ENCODE measurements at places on chromosomes 2 and 18.

- DNase-seq = no peak
Measured at GRCh38 chr2:144498277-144498676, 21.6 kb downstream of the ZEB2 start.

DNA sequence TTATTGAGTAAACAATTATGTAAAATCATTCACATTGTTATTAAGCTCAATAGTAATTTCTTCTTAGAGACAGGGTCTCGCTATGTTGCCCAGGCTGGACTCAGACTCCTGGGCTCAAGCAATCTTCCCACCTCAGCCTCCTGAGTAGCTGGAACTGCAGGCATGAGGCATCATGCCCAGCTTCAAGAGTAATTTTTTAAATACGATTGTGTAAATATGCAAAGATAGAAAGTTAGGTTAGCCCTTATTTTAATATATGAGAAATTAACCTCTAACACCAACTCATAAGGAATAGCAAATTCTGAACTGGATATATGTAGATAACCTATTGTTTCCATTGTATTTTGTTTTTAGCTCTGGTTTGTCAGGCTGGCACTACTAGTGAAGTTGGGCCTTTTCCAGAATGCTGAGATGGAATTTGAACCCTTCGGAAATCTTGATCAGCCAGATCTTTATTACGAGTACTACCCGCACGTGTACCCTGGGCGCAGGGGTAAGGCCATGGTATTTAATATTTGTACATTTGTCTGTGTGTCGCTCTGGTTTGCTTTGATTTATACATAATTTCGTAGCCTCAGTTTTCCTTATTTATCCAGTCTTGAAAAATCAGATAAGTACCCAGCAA lies 44.8 kb downstream of the TRAPPC12 start:
- DNase-seq = no peak

DNA sequence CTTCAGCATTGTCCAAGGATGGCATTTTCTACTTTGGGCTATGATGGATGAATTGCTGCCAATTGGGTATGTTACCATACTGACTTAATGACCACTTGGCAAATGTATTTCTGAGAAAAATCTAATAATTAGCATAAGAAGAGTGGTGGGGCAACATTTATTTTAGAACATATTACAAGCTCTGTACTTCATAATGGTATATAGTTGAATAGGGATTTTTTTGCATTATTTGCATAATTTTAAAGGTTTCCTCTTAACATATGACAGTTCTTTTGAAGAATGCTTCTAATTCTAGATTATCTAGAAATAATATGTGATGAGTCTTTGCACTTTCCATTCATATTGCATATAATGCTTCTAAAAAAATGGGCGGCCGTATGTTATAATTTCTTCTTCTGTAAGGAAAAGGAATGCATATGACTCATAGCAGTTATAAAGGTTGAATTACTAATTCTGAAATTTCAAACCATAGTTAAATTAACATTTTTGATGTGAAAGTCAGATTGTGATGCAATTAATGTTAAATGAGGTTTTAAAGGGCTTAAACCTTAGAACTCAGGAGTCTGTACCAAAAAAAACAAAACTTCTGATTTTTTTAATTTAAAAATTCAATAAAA lies 1652.3 kb upstream of the SLC39A10 start:
- no peak for DNase-seq

DNA sequence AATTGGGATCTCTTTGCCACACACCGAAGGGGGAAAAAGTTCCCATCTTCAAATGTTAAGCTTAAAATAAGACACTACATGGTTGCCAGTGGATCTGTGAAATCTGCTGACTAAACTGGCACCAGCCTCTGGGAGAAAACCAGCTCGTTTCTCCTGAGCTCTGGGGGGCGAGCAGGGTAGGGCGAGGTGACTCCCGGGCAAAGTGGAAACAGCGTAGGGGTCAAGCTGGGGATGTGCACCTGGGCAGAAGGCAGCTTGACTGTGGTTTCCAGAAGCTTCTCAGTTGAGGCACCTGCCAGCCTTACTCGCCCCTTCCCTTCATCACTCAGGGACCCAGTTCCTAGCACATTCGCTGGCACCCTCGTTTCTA lies 62.8 kb downstream of the SFXN5 start:
- no peak for DNase-seq

- no peak for DNase-seq
Measured at GRCh38 chr2:219107758-219108157, 47.0 kb upstream of the IHH start.

DNA sequence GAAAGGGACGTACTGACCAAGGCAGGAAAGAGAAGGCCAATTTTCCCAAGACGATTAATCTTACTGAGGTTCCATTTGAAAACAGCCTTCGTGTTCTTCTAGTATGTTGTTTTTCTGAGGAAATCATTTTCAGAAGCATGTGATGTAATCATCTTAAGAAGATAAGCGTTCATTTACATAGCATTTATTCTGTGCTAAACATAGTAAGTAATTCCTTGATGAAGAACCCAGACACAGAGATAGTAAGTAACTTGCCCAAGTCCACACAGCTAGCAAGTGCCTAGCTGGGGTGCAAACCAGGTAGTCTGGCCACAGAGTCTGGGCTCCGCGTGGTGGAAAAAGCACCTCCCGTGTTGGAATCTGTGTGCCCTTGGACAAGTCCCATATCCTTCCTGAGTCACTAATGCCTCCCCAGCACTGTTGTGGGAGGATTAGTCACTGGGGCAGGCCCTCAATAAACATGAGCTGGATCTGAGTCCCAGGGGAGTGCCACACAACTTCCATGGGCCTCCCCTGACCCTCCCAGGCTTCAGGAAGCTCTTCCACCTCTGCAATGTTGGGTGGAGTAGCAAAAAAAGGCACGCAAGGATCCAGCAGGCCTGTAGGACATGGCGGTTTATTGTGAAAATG lies 26.9 kb upstream of the ASAP2 start:
- peak; percentile 49 for DNase-seq

DNA sequence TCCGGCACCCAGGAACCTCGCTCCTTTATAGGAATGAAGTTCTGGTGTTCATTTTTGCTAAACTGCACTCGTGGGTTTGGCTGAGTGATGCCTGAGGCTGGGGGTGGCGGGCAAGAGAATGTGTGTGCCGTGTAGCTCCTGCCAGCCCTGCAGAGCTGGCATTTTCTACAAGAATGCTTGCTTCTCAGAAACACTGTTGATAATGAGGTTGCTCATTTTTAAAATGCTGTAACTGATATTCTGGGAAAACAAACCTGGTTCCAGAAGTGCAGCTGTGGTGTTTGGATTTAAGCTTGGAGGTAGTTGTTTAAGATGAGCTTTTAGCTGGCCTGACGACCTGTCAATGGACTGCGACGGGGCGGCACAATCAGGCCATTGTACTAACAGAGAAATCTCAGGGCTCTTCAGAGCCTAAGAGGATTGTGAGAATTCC lies 511.9 kb upstream of the TNP1 start:
- no peak for DNase-seq

DNA sequence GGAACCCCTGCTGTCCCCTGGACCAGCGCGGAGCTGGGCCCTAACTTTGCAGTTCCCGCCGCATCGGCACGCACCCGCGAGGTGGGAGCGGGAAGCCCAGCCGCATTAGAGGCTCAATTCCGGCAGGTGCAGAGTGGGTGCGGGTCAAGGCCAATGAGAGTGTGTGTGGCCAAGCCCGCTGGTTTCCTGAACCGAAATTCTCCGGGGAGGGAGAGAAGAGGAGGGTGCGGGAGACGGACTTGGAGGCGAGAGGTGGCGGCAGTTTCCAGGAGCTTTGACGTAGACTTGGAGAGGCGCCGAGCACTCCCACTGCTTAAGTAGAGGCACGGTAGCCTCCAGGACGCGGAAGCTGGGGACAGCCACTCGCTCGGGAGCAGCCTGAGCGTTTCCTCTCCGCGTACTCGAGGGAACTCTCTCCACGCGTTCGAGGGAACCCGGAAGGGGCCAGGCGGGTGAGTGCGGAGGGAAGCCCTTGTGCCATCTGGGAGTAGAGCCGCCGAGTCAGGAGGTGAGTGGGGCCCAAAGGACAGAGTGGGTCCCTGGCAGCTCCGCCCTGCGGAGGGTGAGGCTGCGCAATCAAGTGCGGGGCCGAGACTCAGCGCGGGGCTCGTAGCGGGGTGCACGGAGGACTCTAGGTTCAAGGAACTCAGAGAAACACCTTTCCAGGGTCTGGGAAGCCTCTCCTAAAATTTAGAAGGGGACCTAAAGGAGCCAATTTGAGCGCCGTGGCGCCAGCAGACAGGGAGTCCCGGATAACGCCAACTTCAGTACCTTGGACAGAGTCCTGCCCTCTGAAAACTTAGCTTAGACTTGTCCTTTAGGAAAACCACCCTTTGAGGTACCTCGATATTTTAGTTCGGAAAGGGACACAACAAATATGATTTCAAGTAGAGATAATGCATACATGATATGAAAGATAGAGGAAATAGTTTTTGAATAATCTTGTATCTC lies at the start of gene FAM237A:
FAM237A (plus strand) TSS at position 413 of the 951 bp plus-strand sequence. CDS start 1,750 bp downstream, outside the sequence.
- peak; percentile 59 for DNase-seq

- DNase-seq = no peak
Measured at GRCh38 chr18:63514326-63514725, 27.8 kb upstream of the SERPINB12 start.

GRCh38 chr2:68770271-68771111 lies 35.9 kb downstream of the ARHGAP25 start:
- DNase-seq = no peak

DNA sequence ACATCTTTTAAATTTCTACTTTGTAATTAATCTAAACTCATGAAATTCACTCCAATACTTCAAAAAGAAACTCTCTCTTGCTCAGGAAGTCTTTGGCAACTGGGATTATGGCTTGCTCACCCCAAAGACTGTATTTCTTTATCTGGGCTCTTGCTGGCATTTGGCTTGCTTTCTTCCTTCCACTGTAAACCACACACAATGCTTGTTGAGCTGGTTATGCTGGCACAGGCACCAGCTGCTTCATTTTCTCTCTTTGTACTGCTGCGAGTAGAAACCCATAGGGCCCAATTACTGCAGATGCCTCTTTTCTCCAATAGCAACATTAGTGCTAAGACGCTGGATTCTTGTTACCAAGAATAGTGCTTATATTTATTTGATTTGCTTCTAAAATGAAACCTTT lies 51.4 kb downstream of the SLC38A11 start:
- DNase-seq = no peak

GRCh38 chr2:25339791-25340180 lies 1.9 kb downstream of the DNMT3A start:
- no peak for DNase-seq

DNA sequence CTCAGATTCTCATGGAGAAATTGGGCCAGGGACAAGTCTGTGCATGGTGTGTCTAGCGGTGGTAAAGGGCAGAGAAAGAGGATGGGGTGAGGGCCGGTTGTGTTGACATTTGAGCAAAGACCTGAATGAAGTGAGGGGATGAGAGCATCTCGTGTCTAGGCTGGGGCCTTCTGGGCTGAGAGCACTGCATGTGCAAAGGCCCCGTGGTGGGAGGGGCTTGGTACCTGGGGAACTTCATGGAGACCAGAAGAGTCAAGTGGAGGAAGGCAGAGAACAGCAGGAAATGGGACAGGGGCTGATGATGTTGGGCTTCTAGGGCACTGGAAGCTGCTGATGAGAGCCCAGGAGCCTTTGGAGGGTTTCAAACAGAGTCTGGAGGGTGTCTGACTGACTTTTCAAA lies 76.8 kb downstream of the SH3BP4 start:
- DNase-seq = no peak

DNA sequence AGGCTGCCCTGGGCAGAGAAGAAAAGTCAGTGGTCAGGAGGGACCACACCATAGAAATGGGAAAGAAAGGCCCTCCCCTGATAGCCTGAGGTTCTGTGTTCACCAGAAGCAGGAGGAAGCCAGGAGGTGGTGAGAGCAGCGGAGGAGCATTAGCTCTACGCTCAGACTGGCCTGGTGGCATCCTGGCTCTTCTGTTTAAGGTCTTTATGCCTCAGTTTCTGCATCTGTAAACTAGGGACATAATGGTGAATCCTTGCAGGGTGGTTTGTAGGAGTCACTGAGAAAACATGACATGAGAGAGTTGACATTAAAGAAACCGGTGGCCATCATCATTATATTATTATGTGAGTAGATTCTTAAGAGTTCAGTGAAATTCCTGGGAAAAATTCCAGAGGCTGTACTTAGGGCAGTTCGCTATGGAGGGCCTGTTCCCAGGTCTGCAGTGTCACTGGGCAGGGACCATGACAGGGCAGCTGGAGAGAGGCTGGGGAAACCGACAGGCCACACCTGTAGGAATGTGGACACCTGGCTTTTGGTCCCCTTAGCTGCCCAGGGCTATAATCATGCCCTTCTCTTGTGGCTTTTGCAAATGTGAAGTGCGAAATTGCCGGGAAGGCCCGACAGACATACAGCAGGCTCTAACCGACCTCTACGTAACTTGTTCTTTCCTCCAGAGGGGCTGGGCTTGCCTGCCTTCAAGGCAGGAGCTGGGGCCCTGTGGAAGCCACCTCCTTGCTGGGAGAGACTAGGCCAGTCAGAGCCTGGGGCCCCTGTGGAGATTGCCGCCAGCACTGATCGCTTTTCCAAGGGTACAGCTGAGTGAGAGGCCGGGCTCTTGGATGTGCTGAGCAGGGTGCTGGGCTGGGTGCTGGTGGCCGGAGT lies 31.0 kb downstream of the GLI2 start:
- no peak for DNase-seq

GRCh38 chr2:74414881-74415761 lies 6.3 kb downstream of the C2orf81 start:
- no peak for DNase-seq

DNA sequence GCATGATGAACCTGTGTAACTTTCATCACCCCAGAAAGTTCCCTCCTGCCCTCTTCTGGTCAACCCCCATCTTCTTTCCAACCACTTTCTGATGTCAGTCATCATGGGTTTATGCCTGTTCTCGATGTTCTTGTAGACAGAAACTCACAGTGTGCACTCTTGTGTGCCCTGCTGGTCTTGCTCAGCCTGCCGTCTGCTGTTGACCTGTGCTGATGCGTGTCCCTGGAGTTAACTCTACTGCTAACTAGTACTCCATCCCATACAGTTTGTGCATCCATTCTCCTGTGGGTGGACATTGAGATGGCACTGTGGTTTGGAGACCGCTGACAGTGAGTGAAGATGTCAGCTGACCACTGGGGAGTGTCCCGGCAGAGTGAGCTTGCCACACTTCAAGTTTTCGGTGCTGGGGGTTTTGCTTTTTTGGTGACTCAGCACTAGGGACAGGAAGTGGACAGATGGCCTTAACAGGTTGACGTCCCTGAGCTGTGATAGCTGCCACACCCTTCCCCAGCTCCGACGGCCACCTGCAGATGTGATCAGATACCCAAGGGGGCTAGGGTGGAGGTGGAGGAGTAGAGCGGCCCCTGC lies 14.8 kb downstream of the KLHL29 start:
- no peak for DNase-seq

GRCh38 chr18:10926621-10927161 lies 222.7 kb downstream of the PIEZO2 start:
- DNase-seq = peak; percentile 22

- no peak for DNase-seq
Measured at GRCh38 chr2:3212984-3213383, 164.6 kb downstream of the EIPR1 start.

- no peak for DNase-seq
Measured at GRCh38 chr18:59905686-59906091, 5.9 kb downstream of the PMAIP1 start.

All from HFF-Myc (cell line).